Stimulated activated CD8-positive, alpha-beta memory T cell treated with anti-CD3 and anti-CD28 coated beads, Interleukin-4, amount 100 ng/mL, for 1 hour (primary cell): ENCODE measurements at places on chromosomes 1 and 21.

DNA sequence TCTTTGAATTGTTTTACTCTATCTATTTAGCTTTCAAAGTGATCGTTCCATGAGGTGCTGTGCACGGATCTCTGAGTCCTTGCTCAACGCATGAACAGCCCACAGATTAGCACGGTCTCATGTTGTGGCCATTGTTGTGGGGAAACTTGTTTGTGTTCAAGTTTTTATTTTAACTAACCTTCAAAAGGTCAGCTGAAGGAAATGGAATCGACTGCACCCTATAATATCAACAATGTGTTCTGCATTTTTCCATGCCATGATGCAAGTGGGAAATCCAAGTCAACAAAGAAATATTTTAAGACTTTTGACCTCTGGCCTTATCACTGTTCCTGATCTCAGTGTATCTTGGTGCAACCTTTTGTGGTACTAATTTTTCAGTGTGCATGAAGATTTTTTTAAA is 6.1 kb downstream of the SH2D1B start:
- no peak for DNase-seq

GRCh38 chr1:234544087-234544579 is 65.2 kb upstream of the TARBP1 start:
- DNase-seq, result no peak

GRCh38 chr1:176531921-176532897 is 69.2 kb downstream of the PAPPA2 start:
- no peak for DNase-seq

DNA sequence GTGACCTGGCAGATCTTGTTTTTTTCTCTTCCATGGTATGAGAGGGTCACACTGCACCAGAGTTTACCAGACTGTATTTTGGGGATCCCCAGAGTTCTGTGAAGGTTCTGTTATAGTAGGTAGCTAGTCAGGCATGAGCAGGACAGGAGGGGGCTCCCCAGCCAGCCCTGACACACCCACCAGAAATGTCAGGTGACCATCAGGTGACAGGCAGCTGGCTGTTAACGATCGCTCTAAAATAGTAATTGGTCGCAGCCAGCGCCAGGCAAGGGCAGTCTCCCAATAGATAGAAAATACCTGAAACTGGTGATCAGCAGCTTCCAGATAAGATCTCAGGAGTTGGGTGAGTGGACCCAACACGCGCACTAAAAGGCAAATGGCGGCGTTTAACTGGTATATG is 264.9 kb downstream of the RHOU start:
- DNase-seq, result no peak

DNA sequence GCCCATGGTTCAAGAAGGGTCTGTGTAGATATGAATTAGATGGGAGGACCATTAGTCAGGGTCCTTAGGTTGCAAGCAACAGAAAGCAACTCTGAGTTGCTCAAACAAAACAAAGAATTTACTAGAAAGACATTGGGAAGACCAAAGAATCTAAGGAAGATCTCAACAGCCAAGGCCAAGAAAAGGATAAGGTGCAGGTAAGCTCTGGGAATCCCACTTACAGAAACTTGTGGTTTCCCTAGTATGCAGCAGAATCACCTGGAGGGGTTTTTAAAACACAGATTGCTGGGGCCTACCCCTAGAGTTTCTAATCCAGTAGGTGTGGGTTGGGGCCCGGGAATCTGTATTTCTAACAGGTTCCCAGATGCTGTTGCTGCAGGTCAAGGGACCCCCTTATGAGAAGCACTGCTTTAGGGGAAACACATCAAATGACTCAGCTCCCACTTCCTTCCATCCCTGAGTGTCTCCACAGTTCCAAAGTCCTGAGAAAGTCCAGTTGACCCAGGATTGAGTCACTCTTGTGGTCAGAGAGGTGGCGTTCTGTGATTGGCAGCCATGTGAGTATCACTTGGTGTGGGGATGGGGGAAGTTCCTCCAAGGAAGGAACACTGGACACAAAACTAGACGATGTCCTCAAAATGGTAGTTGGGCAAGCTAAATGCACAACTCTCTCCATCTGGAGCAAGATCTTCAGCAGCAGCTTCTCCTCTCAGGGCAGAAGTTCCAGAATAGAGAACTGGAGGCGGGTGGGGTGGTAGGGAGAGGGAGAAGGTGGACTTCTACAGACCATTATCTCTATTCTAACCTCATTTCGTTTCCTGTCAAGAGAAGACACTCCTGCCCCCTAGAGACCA is 24.2 kb upstream of the EYA3 start:
- no peak for DNase-seq

GRCh38 chr1:195202241-195202640 is 1406.0 kb downstream of the KCNT2 start:
- no peak for DNase-seq
